ENCODE measurements at places on chromosomes 11 and 22. TPM values are rescaled to one million over a fixed set of nuclear protein-coding genes. Genes with fewer than 3 reads are reported as not detected.

SLC22A8 gene
- total RNA-seq, result not detected

SCGB1C1 gene
- total RNA-seq, result not detected

LMNTD2 gene
- 6.9 TPM for total RNA-seq

PTGDR2 gene
- 0.41 TPM for total RNA-seq

- no peak for DNase-seq
Observed at GRCh38 chr11:70134490-70134889, 56.4 kb downstream of the ANO1 start.

DNA sequence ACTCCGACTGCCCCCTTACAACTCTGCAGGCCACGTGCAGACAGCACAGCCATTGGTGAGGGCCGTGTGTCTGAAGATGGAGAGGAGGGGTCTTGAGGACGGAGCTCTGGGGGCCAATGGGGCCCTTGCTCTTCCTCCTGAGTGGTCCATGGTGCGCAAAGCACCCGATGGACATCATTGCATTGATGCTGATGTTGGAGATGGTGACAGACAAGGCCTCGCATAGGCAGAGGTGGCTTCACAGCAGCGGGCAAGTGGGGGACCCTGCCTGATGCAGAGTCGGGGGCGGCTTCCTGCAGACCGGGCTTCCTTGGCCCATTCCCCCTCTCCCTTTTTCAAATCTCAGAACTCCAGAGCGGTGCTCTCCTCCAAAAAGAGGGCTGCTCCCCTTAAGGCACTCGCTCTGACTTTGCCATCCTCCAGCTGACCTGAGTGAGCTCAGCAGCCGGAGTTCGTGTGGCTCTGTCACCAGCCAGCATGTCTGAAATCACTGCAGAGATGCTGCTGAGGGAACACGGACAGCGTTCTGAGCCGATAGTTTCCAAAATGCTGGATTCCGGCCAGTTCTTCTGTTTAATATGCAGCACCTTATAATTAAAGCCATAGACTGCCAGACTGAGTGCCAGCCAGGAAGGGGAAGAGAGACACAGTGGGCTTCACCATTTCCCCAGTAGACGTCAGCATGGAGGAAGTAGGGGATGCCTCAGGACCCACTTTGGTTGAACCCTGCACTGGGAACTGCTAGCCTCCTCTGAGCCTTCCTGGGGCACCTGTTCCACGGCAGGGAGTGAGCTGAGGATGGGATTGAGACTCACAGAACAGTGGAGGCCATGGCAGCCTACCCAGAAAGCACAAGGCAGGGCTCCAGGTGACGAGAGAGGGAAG lies 278.2 kb downstream of the BRD1 start:
- DNase-seq, result no peak

- no peak for DNase-seq
Observed at GRCh38 chr11:44318369-44318768, 8.4 kb upstream of the ALX4 start.

DNA sequence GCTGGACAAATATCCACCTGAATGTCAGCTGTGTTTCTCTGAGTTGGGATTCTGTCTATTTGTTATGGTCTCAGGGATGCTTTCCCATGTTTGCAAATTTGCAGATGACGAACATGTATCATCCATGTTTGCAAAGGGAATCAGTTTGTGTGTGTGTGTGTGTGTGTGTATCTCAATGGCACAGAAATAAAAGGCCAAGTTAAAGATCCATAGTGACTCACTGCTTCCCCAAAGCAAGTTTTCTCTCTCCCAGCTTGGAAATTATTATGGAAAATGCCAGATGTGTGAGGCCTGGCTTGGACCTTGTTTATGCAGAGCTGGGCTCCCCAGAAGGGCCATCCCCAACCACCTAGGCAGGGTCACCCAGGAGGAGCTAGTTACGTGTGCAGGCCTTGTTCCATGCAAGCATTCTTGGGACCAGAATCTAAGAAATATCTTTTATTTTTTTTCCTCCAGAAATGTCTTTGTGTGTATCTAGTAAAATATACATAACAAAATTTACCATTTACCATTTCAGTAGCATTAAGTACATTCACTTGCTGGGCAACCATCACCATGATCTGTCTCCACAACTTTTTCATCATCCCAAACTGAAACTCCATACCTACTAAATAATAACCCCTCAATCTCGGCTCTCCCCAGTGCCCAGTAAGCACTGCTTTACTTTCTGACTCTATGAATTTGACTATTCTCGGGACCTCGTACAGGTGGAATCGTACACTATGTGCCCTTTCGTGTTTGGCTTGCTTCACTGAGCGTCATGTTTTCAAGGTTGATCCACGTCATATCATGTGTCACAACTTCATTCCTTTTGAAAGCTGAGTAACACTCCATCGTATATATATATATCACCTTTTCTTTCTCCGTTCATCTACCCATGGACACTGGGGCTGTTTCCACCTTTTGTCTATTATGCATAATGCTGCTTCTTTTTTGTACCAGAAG lies 56.6 kb upstream of the WNT7B start:
- DNase-seq, result no peak

DNA sequence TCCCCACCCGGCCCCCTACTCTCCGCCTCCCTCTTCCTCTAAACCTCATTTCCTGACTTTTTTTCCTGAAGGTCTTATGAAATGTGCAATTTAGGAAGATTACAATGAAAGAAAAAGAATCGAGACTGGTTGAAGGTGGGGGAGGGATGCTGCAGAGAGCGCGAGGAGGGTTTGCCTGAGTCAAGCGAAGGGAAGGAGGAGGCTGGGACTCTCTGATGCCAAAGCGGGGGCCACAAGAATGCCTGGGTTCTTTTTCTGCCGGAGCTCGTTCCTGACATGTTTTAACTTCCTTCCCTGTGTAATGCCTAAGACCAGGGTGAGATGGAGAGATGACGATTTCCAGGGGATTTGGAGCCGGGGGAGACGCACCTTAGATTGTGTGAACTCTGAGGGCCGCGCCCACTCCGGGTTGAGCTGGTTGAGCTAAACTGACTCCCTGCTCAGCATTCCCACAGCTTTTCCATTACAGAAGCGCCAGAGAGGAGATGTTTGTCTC lies 270.5 kb upstream of the SORL1-AS1 start:
- no peak for DNase-seq

DNA sequence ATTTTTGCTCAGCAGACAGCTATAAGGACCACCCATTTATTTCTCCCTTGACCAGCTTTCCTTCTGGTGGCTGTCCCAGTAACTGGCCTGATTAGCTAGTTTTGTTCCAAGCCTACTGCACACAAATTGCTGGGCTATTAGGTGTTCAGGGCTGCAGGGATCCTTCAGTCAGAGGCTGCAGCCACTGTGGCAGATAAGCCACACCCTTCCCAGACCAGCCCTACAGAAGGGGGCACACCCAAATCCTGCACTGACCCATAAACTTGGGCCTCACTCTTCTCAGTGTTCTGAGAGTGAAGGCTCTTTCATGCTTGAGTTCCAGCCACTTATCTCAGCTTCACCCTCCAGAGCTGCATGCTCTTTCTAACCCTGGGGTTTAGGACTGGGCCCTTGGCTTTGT lies 200.0 kb downstream of the AASDHPPT start:
- no peak for DNase-seq

DNA sequence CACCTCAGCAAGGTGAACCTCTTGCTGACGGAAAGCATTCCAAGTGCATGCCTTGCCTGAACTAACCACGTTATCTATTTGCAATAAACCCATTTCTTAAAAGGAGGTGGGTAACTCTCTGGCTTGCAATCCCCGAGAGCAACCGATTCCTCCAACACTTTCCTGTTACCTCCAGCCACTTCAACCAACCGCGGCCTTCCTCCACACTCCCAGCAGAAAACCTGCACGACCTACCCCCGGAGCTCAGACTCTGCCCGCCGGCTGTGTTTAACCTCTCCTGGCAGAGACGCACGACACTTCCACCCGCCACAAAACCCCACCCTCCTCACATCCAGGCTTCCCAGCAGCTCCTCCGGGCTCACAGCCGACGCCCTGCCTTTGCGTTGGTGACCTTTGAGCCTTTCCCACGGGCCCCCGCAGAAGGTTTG lies 708 bp downstream of the SCO2 start:
- DNase-seq, result peak; percentile 33

GRCh38 chr11:44333271-44334218 lies 23.6 kb upstream of the ALX4 start:
- no peak for DNase-seq

GRCh38 chr11:13336246-13336878 lies 58.8 kb downstream of the BMAL1 start:
- DNase-seq, result no peak

DNA sequence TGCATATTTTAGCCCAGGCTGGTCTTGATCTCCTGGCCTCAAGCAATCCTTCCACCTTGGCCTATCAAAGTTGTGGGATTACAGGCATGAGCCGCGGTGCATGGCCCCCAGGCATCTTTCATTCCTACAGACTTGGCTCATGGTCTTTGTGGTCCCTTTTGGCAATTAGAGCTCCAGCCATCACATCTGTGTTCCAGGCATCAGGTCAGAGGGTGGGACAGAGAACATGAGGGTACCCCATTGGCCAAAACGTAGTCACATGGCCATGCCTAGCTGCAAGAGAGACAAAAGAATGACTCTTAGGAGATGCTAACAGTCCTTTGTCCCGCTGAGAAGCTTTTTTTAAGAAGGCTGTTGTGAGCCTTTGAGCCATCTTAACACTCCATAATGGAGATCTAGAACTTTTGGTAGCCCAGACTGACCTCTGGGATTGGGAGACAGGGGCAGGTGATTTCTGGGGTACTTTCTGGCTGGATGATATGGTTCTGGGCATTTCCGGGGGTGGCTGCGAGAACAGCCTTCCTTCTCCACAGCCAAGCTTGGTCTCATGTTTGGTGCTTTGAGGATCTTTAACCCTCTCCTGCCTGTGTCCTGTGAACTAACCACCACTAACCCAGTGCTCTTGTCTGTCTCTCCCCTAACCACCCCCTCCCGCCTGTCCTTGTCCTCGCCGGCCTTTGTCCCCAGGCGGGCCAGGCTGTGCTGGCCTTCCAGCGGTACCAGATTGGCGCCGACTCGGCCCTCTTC lies 18.4 kb upstream of the TAB1 start:
- DNase-seq, result no peak

- no peak for DNase-seq
Observed at GRCh38 chr11:130994043-130994442, 77.8 kb upstream of the SNX19 start.

- DNase-seq, result peak; percentile 63
Observed at GRCh38 chr11:20131788-20132666, 28.2 kb downstream of the DBX1 start.

DNA sequence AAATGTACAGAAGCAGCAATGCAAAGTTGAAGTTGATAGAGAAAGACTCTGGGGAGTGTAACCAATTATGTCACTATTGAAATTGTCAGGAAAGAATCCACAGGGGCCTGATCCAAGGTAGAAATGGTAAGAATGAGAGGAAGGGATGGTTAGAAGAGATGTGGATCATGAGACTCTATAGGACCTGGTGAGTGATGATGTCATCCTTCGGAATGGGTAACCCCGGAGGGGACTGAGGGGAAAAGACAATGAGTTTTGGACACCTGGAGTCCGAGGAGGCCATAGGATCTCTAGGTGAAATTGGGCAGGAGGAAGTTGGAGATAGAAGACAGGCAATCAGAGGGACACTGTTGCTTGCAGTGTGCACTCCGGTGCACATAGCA lies 6.3 kb upstream of the TIMP3 start:
- DNase-seq, result no peak

GRCh38 chr11:82536706-82537105 lies 197.0 kb downstream of the FAM181B start:
- no peak for DNase-seq

- no peak for DNase-seq
Observed at GRCh38 chr22:22872722-22873708, 14.6 kb upstream of the IGLL5 start.

- DNase-seq, result no peak
Observed at GRCh38 chr22:40367342-40367741, 3.1 kb upstream of the SGSM3 start.

DNA sequence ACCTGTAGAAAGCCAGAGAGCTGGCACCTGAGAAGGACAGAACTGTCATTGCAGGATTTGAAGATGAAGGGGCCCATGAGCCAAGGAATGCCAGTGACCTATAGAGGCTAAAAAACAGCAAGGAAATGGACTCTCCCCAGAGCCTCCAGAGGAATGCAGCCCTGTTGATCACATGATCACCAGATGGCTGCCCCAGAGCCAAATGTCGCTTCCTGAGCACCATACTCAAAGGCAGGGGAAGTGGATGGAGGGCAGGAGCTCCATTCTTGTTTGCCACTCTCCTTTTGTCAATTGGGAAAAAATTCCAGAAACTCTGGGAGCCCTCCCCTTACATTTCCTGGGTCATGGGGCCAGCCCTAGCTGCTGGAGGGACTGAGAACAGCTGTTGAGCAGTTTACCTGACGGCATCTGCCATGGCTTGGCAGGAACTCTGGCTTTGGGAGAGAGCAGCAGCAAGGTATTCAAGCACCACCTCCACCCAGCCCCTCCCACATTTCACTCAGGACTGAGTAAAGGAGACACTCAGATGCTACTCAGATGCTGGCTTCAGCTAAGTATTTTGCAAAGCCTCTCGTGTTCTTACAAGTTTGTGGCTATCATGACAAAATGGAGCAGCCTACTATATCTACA lies 46.9 kb downstream of the DKK3 start:
- DNase-seq, result no peak

- DNase-seq, result no peak
Observed at GRCh38 chr11:66181632-66182315, 86.7 kb upstream of the RAB1B start.

- no peak for DNase-seq
Observed at GRCh38 chr22:37065180-37065579, 13.6 kb downstream of the KCTD17 start.

GRCh38 chr22:46076651-46077339 lies 73.5 kb upstream of the PPARA start:
- DNase-seq, result no peak

DNA sequence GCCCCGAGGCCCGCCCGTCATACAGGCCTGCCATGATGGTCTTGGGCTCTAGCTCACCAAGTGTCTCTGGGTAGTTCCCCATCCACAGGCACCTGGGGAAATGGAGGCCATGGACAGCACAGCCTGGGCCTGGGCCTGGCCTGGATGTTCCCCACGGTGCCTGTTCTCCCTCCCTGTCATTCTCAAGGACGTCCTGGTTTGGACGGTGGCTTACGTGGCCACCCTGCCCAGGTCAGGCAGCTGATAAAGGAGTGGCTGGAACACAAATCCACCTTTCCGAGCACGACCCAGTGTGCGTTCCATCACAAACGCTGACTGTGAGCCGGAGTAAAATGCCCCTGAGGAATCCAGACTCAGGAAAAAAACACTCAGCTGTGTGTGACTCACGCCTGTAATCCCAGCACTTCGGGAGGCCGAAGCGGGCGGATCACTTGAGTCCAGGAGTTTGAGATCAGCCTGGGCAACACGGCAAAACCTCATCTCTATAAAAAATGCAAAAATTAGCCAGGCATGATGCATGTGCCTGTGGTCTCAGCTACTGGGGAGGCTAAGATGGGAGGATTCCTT lies 41.2 kb upstream of the TESMIN start:
- DNase-seq, result no peak
